Hippocampal formation (tissue), 2 donors: ENCODE measurements at places on chromosomes 7 and 10.

GRCh38 chr10:103175580-103176285 is 17.3 kb downstream of the NT5C2 start:
- no peak for DNase-seq

- no peak for DNase-seq
These were observed 17.2 kb upstream of the LRRC17 start for GRCh38 chr7:102895602-102896001.

DNA sequence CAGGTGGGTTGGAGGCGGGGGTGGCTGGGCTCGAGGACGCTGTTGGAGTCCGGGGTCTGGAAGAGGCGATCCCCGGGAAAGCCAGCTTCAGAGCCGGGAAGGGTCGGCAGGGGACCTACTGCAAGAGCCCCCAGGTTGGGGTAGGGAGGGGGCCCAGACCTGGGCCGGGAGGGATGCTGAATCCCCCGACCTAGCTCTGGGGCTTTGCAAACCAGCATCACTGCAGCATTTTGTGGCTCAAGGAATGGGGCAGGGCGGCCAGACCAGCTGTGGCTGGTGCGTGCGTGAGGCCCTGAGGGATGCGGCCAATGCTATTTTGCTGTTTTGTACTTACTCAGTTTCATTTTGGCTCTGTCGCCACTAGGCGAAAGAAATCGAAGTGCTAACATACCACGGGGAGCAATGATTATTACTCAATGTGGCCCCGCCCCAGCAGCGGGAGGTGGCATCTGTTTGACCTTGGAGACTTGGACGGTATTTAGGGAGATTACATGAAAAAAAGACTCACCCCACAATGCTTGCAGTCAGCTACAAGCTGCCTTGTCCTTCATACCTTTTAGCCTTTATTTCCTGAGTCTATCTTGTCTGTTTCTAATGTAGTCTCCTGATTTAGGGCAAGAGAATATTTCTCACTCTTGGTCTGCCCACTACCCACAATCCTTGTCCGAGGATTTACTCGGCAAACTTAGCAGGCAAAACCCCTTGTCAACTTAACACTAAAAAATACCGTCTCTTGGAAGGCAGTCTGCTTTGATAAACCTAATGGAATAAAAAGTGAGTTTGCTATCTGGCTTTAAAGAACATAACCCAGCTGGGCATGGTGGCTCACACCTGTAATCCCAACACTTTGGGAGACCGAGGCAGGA is 16.2 kb downstream of the HSPB1 start:
- no peak for DNase-seq

GRCh38 chr7:140876519-140877248 is 48.0 kb downstream of the BRAF start:
- no peak for DNase-seq

DNA sequence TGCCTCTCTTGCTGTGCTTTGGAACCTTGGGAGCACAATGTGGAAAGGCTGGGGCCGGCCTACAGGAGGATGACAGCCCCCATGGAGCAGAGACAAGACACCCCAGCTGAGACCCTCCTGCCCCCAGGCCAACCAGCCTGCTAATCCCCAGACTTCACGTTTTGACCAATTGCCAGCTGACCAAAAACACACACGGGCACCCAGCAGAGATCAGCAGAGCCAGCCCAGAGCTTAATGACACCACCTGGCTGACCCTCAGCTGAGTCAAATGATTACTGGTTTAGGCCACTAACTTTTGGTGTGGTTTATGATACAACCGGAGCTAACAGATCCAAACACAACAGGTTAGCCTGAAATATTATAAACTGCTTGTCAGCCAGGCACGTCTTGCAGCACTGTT is 111.2 kb upstream of the KIF5B start:
- no peak for DNase-seq

DNA sequence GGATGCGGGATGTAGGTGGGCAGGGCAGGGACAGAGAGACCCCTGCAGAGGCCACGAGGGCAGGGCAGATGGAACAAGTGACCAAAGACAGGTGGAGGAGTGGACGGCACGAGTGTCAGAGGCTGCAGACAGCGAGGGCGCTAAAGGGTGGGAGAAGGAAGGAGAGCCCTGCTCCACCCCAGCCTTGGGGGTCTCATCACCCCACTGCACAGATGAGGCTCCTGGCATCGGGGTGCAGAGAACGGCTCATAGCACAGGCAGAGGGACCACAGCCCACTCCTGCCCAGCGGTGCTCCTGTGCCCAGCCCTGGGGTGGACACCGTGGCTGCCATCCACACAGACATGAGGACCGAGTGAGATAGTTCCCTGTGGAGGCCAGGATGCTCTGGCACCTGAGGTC is 2.2 kb upstream of the LAT2 start:
- DNase-seq: no peak

DNA sequence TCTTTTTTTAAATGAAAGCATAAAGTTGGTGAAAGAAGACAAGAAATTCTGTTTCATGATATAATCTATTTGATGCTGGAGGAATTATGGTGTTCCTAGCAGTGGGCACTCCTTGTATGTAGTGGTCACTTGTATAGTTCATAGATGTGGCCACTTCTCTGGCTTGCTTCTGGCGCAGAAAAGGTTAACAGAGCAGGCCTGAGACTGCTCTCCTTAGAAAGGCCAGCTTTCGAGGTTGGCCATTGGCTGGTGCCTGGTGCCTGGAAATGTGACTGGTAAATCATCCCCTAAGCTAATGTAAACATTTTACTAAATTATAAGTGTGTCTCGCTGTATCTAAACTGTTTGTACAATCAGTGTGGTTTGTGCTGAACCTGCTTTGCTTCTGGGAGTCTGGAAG is 276.1 kb downstream of the PHTF2 start:
- no peak for DNase-seq

DNA sequence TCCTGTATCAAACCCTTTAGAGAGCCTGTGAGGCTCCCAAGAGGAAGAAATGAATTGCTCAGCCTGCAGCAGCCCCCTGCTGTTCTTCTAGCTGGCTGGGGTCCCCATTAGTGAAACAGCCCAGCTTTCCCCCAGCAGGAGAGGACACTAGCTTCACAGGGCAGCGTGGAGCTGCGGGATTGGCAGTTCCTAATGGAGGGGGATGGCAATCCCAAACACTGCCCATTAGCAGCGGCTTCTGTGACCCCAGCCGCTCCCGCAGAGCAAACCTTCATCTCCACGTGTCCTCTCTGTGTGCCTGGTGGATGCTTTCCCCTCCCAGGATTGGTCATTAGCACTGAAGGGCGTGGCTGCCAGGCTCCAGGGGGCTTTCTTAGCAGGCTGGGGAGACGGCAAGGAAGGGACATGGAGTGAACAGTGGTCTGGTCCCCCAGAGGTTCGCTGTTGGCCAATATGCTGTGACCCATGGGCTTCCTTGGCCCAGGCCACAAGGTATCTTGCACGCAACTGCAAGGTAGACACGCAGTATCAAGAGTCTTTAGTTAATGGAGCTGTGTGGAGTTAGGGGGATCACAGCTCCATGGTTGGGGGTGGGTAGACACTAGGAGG is 322.5 kb upstream of the ZMIZ1 start:
- DNase-seq: no peak

- DNase-seq: no peak
These were observed 24.1 kb downstream of the PDLIM1 start for GRCh38 chr10:95266674-95267095.

DNA sequence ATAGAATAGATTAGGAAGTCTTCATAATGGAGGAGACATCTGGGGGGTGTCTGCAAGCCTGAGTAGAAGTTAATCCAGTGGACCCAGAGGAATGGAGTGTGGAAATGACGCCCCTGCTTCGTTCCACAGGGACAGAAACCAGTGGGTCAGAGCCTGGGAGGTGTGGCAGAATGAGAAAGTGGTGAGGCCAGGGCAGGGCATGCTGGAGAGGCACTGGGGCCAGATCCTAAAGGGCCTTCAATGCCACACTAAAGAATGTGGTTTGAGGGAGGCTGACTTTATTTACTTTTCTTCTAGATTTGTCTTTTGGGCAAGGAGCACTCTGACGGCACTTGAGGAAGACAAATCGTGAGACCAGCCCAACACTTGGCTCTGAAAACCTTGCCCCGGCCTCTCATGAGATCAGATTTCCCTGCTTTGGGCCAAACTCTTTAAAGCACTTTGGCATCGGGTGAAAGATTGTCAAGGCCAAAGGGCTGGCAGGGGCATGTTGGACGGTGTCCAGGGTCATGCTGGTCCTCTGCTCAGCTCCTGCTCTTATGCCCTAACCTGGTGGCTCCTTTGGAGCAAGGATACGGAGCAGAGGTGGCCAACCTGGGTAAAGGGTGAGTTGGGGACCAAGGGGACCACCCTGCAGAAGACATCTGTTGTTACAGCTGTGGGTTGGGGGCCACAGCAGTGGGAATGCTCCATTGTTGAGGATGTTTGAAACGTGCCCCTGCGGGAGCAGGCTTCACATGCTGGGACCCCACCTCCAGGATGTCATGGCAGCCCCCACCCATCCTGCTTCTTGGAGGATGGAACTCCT is 157.0 kb upstream of the ZMIZ1 start:
- no peak for DNase-seq

- DNase-seq: no peak
These were observed 91.7 kb downstream of the CCDC3 start for GRCh38 chr10:12909836-12910185.

DNA sequence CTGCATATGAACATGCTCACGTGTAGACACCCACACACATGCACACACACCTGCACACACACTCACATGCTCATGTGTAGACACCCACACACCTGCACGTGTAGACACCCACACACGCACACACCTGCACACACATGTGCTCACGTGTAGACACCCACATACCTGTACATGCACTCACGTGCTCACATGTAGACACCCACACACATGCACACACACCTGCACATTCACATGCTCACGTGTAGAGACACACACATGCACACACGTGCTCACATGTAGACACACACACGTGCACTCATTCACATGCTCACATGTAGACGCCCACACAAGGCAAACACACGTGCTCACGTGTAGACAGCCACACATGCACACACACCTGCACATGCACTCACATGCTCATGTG is 275.8 kb downstream of the PTPRN2 start:
- DNase-seq: no peak

DNA sequence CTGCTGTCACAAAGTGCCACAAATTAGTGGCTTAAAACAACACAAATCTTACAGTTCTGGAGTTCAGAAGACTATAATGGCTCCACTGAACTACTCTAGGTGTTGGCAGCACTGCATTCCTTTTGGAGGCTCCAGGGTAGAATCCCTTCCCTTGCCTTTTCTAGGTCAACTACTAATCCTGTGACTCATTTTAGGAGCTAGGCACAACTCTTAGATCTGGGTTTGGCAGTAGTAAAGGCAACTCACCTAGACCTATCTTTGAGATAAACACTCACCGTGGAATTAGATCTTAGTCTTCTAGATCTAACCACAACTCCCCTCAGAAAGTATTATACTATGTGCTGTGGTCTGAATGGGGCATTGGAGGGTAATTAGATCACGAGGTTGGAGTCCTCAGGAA is 60.4 kb downstream of the ANKIB1 start:
- no peak for DNase-seq

DNA sequence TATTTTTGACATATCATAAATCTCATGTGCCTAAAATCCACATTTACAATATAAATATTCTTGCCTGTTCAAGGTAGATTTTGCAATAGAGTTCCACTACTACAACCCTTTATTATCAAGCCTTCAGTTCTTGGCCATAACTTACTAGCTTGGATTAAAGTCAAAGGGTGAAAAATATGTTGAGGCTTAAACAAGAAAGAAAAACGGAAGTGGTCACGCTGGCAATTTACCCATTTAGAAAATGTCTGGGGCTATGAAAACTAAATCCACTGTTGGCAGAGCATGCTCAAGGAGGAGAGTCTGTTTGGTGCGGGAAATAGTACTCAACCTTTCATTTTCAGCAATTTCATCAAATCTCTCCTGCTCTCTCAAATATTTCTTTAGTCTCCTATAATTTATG is 209.8 kb upstream of the RHOBTB1 start:
- no peak for DNase-seq

DNA sequence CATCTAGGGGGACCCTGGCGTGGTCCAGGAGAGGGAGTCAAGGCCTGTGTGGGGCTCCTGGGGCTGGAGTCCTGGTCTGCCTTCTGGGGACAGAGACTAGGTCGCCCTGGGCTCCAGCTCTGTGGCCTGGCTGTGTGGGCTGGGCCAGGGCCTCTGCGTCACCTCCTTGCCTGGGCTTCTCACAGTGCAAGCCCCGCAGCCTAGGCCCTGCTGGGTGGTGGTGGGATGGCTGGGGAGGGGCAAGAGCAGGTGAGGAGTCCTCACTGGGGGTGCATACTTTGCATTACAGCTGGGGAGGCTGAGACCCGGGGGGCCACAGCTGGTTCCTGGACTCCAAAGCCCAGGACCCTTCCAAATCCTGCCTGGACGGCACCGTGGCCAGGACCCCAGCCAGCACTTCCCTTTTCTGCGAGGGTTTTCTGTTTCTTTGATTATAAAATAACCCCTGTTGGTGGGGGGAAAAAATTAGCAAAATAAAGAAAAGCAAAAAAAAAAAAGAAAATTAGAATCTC is 23.5 kb downstream of the PWWP2B start:
- no peak for DNase-seq

- no peak for DNase-seq
These were observed 19.0 kb upstream of the CPN1 start for GRCh38 chr10:100100651-100101184.

GRCh38 chr7:49127359-49127913 is 203.1 kb downstream of the CDC14C start:
- DNase-seq: no peak

DNA sequence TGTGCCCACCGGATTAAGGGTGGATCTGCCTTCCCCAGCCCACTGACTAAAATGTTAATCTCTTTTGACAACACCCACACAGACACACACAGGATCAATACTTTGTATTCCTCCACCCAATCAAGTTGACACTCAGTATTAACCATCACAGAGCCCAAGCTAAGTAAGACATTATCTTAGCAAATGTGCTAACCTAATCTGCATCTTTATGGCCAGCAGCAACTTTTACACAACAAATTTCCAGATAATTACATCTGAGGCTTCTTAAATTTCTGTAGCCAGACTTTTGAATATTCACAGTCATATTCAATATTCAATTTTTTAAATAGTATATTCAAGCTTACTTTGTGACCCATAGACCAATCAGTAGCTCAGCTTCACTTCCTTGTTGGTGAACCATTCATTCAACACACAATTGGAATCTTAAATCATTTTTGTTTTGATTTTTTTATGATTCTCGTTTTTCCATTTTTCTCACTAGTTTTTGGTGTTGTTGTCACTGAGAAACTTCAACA is 594.2 kb downstream of the IPMK start:
- no peak for DNase-seq

- DNase-seq: no peak
These were observed 125.8 kb downstream of the CUBN start for GRCh38 chr10:17003651-17004286.

- DNase-seq: no peak
These were observed 23.3 kb downstream of the YAE1 start for GRCh38 chr7:39589323-39590111.
